ENCODE measurements at places on chromosomes 3 and 15.

DNA sequence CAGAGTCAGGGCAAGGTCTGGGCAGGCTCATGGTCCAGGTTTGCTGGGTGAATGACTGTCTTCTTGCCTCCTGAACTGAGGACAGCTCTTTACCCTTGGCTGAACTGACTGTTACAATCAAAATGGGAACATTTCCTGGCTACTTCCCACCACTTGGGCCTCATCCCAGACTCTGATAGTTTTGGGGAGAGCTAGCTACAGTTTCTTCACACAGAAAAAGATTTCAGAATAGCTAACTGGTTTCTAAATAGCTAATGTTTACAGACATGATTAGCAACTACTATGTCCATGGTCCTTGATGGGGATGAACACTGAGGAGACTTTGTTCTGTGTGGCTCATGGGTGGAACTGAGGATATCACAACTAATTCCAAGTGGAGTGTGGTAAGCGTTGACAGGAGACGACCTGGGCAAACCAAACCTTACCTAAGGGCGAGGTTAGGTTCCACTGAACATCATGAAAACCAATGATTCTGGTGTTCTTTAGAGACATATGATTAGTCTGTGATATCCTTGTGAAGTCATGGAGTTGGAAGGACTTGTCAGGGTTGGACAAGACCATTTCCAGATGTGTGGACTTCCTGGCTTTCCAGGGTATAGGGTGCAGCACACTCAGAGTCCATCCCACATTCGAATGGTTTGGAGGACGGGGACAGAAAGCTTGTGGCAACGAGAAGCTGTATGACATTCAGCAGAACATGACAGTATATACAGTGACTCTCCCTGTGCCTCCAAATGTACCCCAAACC is 7.3 kb downstream of the ALPK3 start:
- no peak for DNase-seq

DNA sequence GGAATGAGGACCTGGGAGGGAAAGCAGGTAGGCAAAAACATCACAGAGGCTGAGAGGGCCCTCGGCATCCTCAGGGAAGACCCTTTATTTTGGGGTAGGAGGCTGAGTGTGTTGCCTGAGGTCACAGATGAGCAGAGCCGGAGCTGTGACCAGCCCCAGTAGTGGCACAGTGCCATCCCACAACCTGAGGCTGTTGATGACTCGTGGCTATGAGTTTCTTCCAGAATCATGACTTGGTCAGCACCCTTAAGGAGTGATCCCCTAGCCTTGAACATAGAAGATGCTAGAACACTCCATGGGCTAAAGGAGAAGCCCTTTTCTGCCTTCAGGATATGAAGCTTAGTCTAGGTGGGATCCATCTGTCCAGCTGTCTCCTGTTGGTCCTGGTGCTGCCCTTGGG is 19.5 kb upstream of the CXCR6 start:
- DNase-seq: no peak

- no peak for DNase-seq
These were observed 33.8 kb downstream of the REC114 start for GRCh38 chr15:73476704-73477216.

DNA sequence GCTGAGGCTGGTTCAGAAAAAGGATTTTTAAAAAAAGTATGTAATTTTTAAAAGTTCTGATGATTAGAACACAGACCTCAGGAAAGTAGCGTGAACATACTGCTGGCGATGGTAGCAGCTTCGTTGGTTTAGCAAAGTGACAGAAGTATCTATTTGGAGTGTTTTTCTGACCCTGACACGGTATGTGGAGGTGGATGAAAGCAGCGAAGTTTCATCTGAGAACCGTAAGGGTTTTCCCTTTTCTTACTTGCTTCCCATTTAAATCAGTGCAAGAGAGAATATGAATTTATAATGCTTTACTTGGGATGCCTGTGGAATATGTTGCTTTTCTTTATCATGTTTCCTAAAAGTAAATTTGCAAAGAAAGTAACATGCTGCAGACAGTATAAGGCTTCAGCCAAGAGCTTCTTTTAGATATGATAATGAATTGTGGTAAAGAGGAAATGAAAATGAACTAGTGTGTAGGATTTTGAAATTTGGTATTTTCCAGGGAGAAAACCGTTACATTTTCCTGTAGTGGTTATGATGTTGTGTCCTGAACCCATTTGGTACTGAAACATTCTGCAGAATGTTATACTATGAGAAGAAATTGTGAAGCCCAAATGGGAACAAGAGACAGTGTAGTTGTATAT is 3.9 kb downstream of the CHST2 start:
- no peak for DNase-seq

DNA sequence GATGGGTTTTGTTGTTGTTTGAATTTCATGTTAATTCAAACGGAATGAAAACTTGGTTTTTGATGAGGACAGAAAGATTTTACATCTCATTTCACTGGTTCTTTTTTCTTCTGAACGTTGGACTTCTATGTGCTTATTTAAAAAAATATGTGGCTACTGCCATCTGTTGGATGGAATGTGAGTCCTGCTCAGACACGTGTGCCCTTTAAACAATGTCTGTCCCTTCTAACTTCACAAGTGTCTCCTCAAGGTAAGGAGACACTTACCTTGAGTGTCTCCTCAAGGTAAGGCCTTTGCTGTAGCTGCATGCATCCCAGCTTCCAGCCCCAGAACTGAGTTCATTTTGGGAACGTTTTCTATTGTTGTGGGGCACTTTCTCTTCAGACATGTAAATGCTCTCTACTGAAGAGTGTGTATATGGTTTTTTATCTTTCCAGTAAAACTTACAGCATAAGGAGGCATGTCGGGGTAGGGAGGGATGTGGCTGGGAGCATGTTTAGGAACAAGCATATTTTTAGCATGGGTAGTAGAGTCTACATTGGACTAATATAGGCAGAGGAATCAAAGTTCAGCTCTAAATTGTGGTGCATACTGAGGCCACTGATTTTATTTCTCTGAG is 63.1 kb upstream of the UBE3A start:
- peak; percentile 24 for DNase-seq

- DNase-seq: no peak
These were observed 109.5 kb downstream of the AKAP13 start for GRCh38 chr15:85489773-85490493.

- DNase-seq: no peak
These were observed 39.9 kb downstream of the PYDC2 start for GRCh38 chr3:191500892-191501291.

- DNase-seq: no peak
These were observed 1.9 kb downstream of the IVD start for GRCh38 chr15:40407330-40407990.

DNA sequence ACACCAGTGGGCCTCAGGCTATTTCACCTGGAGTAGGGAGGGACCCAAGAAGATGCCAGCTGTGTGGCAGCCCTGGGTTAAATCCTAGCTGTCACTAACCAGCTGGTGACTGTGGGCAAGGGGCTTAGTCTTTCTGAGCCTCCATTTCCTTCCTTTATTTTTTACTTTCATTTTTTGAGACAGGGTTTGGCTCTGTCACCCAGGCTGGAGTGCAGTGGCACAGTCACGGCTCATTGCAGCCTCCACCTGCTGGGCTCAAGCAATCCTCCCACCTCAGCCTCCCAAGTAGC is 108.0 kb upstream of the SMAD3 start:
- DNase-seq: no peak

GRCh38 chr15:99264125-99264524 is 12.8 kb downstream of the LRRC28 start:
- DNase-seq: no peak

GRCh38 chr15:57827021-57827420 is 120.5 kb downstream of the POLR2M start:
- no peak for DNase-seq

DNA sequence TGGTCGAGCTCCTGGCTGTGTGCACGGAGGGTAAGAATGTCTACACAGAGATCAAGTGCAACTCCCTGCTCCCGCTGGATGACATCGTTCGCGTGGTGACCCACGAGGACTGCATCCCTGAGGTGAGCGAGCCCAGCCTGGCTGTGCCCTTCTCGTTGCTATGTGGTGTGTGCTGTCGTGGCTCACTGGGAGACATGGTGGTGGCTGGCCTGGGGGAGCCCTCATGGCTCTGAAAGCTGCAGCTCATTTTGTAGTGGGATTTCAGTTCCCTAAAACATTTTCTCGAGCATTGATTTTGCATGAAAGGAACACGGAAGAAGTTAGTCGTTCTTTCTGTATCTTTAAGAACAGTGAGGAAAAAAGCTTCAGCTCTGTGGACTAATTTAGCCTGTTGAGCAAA is 200.5 kb downstream of the ITPR1 start:
- no peak for DNase-seq

GRCh38 chr3:188624828-188625227 is 470.9 kb downstream of the LPP start:
- no peak for DNase-seq

GRCh38 chr15:51494411-51495314 is 127.9 kb downstream of the DMXL2 start:
- DNase-seq: no peak

DNA sequence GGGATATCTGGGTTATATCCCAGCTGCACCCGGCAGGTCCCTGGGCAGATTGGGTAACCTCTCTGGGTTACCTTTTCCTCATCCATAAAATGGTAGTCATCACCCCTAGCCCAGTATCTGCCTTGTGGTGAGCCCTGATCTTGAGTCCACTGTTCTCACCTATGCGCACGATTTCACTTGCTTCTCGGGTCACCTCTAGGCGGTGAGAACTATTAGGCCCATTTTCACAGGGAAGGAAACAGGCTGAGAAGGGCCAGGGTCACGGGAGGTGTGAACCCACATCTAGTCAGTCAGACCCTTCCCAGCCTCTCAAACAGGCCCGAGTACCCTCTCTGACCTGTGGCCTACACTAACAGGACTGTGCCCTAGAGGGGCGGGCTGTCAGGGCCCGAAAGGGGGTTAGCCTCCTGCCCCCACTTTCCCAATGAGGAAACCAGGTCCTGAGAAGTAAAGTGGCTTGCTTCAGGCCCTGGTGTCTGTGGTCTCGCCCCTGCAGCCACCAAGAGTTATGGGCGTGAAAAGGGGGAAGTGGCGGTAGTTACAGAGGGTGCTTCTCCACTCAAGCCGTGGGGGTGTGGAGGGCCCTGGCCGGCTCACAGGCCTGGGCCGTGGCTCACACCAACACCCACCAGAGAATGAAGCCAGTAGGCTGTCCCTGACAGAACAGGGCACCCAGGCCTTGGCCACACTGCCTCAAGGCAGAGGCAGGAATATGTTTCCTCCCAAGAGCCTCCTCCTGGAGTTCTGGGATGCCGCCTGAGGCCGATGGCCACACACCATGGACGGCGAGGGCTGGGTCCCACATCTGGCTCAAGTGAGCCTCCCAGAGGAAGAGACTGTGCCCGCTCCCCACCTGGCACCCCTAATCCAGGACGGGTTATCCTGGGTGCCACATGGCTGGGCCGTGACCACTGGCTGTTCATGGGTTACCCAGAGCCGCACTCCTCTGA is 19.5 kb downstream of the PSTPIP1 start:
- DNase-seq: no peak

- DNase-seq: no peak
These were observed 17.8 kb downstream of the SMAD3 start for GRCh38 chr15:67083135-67083762.

- DNase-seq: no peak
These were observed 657.2 kb downstream of the MAGI1 start for GRCh38 chr3:65381496-65382010.

DNA sequence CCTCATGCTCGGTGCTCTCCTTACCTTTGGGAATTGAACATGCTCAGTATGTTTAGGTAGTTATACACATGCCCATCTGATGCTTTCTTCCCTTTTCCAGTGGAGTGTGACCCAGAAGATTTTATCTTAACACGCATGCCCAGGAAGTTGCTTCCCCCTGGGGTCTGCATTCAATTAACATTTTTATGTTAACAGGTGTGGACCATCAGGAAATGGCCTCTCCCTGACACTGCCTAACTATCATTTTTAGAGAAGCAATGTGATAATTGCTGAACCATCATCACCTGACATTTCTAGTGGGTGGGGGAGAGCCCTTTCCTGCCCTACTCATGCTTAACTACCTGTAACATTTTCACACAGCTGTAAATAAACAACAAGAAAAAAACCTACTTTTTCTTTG is 55.1 kb upstream of the TGFBR2 start:
- DNase-seq: no peak

DNA sequence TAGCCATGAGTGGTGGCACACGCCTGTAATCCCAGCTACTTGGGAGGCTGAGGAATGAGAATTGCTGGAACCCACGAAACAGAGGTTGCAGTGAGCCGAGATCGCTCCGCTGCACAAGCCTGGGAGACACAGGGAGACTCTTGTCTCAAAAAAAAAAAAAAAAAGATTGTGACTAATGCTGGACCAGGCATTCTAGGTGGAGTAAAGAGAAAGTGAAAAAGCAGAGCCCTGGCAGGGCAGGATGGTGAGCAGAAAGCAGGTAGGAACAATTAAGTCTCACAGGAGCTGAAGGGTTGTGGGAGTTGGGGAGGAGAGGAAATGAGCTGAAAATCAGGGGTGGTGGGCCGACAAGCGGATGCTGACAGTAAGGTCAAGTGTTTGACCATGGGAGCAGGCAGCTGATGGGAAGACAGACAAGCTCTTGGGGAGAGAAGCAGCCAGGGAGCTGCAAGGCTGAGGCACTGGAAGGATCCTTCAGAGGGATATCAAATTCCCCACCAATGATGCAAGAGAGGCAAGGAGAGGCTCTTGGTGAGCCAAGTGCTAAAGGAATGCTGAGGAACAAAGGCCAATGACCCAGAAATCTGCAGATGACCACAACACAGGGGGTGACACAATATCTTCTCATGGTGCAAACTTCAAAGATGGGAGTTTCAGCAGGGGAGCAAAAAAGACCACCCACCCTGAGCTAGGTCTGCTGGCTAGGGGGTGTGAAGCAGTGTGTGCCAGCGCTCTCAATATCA is 251.1 kb downstream of the ULK4 start:
- DNase-seq: no peak

- no peak for DNase-seq
These were observed 80.8 kb downstream of the PCCB start for GRCh38 chr3:136330900-136331299.

GRCh38 chr15:98565566-98565965 is 82.8 kb upstream of the IGF1R start:
- DNase-seq: no peak

DNA sequence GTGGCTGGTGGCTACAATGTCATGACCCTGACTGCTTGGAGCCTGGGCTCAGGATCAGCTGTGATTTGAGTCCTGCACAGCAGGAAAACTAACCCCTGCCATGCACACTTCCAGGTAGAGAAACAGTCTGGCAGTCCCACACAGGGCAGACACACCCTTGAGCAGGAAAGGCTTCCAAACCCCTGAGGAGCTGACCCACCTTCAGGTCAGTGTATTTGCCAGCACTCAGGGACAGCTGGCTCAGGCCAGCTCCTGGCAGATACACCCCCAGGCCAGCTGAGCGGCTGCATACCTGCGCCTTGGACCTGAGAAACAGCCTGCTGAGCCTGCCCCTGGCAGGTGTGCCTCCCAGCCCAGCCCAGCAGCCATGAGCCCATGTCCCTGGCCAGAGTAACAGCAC is 22.2 kb upstream of the CDAN1 start:
- no peak for DNase-seq

DNA sequence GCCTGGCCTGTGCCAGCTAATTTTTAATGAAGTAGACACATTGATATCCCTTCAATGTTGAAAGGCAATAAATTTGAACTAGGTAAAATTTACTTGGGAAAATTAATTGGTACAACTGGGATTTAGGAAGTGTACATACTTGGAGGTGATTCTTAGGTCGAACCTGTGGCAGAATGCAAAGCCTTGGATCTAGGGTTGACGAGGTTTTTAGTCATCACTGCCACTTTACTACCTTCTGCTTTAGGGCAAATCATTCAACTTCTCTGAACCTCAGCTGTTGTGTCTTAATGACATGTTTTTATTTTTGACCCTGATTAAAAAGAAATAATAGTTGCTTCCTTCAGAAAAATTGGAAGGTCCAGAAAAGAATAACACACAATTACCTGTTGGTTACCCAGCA is 2.5 kb downstream of the APPL1 start:
- no peak for DNase-seq
